ENCODE measurements at places on chromosomes 5 and 9.

DNA sequence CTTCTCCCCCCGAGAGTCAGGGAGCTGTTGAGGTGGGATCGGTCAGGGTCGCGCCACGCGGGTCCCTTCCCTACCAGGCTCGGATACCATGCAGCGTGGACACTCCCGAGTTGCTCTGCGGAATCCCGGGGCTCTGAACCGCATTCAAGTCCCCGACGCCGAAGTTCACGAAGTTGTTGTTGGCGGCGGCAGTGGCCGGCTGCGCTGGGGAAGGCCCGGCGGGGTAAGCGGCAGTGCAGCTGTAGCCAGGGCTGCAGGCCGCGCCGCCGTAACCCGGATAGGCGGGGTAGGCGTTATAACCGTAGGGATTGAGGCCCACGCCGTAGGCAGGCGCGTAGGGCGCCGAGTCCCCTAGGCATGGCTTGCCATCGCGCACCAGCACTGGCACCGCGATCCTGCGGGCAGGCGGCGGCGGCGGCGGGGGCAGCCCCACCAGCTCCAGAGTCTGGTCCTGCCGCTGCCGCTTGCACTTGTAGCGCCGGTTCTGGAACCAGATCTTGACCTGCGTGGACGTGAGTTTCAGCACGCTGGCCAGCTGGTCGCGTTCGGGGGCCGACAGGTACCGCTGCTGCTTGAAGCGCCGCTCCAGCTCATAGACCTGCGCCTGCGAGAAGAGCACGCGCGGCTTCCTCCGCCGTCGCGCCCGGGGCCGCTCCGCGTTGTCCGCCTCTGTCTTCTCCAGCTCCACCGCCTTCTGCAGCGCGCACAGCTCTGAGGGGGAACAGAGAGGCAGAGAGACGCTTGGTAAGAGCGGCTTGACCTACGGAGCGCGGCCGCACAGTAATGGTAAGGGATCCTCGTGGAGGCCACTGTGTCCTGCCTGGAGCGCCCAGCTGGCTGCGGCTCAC is 2.3 kb downstream of the NKX2-5 start:
- peak; percentile 32 for DNase-seq

DNA sequence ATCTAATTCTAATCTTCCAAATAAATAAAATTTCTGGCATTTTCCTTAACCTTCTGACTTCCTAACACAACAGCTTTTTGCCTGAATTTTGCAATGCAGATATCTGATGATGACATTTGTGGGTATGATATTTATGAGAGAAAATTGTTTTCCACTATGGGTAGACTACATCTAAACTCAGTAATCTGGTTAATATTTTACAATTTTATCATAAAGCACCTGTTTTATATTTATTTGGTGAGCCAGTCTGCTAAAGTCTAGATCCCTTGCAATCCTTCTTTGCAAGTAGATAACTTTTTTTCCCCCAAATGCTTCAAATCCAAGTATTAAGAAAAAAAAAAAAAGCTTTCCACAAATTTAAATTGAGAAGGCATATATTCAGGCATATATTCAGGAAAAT is 246.2 kb upstream of the DAB2 start:
- DNase-seq, result no peak

DNA sequence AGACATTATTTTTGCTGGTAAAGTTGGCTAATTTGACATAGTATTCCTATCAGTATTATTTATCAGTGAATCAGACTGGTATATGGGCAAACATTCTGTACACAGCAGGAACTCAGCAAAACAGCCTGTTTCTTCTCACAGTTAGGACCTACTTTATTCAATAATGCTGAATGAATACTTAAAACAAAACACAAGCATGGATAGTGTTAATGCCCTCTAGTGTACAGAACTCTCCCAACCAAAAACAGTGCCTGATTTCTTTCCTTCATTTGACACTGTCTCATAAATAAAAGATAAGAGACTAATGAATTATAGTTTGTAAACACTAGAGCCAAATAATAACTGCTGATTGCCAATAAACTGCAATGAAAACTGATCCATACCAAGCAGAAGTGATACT is 1113.3 kb downstream of the PTPRD start:
- DNase-seq, result no peak

DNA sequence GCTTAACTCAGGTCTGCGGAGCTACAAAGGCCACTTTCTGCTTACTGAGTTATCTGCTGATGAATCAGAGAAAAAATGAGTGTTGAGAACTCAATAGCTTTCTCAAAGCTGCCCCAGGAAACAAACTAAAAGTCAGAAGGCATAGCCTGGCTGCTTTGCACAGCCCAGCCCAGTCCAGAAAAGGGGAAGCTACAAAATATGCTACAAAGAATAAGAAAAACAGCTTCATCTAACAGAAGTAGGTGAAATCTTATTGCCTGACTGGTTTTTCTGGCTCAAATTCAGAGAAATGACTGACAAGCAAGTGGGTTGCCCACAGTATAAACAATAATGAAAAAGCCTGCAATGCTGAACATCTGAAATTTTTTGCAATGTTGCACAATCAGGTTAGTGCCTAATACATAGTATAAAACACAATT is 156.2 kb downstream of the PPP2R2B start:
- peak; percentile 68 for DNase-seq

- DNase-seq, result peak; percentile 4
These were observed 271.0 kb downstream of the PRR16 start for GRCh38 chr5:120735076-120735475.

- no peak for DNase-seq
These were observed 31.2 kb upstream of the GALNT10 start for GRCh38 chr5:154159343-154159742.

- no peak for DNase-seq
These were observed 84.3 kb upstream of the DHFR start for GRCh38 chr5:80739057-80739456.

- DNase-seq, result no peak
These were observed 223.2 kb downstream of the ASTN2 start for GRCh38 chr9:117191504-117192261.

DNA sequence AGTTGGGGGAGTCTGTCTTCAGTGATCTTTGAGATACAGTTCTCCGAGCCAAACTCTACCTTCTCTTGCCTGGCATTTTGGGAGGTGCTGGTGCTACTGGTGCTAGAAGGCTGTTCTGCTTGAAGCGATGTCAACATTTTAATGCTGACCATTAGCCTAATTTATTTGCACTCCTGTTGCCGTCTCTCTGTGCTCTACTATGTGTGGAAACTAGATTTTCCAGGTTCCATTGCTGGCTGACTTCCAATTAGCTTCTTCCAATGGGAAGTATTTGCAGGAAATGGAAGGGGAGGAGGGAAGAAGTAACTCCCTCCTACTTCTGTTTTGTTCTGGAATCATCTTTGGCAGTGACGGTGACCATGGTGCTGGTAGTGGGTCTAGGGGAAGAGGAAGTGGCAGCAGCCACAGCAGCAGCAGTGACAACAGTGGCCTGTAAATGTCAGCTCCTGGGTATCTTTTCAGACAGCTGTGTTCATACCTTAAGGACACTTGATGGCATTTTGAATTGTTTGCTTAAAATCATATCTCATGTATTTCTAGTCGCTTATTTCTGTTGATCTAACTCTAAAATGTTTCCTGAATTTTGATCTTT is 7.9 kb downstream of the TXNDC8 start:
- peak; percentile 59 for DNase-seq

GRCh38 chr9:71308454-71308853 is 187.0 kb upstream of the TRPM3 start:
- no peak for DNase-seq

- DNase-seq, result peak; percentile 60
These were observed 577 bp downstream of the RNF145 start for GRCh38 chr5:159208514-159209437.

GRCh38 chr5:63094730-63095129 is 516.1 kb downstream of the LRRC70 start:
- DNase-seq, result no peak

DNA sequence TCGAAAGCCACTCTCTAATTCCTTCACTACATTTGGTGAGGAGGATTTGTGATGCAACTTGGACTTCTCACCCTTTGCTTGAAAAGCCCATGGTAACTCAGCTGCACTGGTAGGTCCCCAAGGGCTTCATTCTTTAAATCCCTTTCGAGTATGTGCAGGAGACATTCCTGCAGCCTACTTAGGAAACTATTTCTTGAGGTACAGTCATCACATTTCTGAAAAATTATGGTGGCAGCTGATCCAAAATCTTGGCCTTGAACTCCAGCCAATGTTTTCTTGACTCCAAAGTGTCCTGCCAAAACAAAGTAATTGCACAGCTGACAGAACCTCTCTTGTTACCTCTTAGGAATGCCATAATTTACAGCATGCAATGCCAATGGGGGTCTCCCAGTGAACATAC is 99.7 kb downstream of the NPR3 start:
- no peak for DNase-seq

DNA sequence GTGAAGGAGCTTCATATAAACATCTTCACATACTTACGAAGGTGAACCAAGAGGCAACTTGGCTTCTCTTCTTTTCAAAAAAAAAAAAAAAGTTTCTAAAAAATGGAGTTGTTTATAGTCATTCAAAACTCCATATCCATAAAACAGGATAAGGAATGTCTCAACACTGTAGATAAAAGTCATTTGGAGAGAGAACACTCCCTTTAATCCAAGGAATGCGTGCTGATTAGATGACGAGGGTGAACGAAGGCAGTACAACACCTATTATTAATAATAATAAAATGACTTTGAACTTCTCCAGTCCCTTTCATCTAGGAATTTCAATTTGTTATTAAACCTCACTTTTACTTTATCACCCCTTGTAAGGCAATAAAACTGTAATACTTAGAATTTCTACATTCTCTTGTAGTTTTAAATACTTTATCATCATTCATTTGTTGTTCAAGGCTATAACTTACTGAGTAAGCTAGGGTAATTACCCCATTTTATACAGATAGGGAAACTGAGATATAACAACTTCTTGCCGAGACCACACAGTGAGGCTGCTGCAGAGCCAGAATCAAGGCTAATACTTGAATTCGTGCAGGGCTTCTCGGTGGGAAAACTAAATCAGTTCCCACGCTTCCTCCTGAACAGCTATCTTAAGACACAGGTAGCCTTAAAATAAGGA is 377.1 kb downstream of the EFNA5 start:
- DNase-seq, result no peak

DNA sequence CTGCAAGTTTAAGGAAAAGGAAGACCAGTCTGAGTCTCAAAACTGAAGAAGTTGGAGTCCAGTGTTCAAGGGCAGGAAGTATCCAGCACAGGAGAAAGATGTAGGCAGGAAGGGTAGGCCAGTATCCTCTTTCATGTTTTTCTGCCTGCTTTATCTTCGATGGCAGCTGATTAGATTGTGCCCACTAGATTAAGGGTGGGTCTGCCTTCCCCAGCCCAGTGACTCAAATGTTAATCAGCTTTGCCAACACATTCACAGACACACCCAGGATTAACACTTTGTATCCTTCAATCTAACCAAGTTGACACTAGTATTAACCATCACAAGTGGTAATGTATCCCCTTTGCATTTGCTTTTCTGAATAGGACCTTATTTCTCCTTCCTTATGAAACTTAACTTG is 535.9 kb upstream of the FTMT start:
- DNase-seq, result peak; percentile 17

GRCh38 chr5:119678351-119679028 is 49.1 kb downstream of the FAM170A start:
- DNase-seq, result no peak

DNA sequence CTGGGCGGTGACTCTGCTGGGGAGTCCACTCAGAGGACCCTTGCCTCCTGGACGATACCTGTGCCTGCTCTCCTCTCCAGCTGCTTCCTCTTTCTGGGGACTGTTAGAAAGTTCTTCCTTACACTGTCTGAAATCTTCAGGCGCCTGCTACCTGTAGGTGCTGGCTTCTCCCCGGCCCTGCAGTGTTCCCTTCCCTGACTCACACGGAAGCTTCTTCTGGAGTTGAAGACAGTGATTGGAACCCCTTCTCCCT is 562 bp downstream of the GSN start:
- peak; percentile 49 for DNase-seq

DNA sequence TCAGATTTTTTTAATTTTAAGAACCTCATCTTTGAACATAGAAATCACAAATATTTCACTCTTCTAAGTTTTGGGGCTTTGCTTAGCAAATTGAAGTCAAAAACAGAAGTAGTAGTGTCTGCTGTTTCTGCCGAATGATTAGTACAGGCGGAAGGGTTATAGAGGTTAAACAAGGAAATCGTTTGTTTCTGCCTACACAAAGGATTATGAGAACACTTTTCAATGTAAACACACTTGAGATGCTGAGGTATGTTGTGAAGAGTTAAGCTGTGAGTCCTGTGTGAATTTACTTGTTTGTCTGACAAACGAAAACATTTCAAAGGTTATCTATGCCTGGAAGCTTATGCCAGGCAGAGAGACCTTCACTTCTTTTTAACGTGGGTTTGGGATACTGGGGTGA is 224.8 kb downstream of the CETN3 start:
- DNase-seq, result no peak

DNA sequence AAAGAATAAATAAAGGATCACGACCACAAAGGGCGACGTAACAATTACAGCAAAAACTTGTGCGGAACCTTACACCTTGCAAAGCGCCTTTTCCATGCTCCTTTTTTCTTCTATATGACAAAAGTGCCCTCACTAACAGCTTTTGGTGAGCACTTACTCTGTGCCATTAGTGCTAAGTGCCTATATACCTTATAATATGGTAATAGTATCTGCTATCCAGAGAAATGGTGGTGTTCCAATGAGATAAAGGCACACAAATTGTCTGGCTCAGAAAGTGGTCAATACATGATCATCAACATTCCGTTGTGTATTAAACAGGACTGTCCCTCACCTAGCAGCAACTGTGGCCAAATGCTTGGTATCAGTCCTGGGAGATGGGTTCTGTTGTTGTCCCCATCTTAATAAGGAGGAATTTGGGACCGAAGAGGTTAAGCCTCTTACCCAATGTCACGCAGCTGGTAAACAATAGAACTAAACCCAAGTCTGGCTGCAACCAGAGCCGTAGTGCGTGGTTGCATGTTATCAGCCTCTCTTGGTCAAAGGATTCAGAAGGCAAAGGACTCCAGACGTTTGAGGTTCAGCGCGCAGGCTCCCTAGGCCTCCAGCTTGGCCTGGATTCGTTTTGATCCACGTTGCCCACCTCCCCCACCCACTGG is 564 bp upstream of the TOR2A start:
- DNase-seq, result no peak

DNA sequence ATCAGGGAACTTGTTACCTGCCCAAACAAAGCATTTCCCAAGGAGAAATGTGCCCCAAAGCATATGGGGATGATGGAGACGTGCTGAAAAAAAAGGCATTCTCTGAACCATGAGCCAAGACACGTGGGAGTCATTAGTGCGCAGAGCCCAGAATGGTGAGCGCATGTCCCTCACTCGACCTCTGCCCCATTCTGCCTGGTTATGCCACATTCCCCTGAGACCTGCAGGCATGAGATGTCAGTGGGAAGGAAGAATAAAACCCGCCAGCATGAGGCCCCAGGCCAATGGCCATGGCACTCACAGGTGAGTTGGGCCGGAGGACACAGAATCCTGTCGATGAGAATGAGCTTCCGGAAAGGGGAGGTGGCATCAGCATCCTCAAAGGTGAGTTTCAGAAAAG is 228.9 kb downstream of the CDK5RAP2 start:
- DNase-seq, result no peak

All from hematopoietic multipotent progenitor cell treated with erythropoietin and hydrocortisone succinate and interleukin-3 and kit ligand, for 4 days (in vitro differentiated cells).